Naive B cell (primary cell): ENCODE measurements at places on chromosomes 3 and 15.

DNA sequence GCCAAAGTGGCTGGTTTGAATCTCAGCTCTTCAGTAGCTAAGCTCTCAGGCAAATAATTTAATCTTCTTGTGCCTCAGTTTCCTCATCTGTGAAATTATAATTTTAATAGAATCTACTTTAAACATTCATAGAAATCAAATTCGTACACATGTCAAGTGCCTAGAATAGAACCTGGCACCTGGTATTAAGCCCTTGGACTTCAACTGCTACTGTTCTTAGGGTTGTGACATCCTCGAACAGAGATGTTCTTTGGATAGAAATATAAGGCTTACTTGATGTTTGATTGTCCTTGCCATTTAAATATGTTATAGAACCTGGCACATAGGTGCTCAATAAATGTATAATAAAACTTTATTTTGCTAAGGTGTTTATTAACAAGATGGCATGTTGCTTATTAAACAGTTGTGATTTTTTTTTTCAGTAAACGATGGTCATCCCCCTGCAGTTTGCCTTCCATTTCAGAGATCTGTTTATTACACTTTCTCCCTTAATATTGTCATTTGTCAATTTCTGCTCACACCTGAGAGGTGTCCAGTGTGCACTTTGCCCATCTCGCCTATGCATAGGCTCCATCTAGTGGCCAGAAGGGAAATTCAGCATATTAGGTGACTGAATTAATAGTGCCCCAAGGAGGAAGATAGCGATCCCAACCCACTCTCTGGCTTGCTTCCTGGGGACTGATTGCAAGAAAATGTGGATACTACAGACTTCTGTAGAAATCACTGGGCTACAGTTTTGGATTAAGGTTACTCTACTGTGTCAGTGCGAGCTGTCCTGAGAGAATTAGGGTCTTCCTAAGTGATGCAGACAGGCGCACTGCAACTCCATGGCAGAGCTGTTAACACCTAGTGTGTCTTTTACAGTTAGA is 10.7 kb downstream of the IGF1R start:
- DNase-seq, result peak; percentile 47

DNA sequence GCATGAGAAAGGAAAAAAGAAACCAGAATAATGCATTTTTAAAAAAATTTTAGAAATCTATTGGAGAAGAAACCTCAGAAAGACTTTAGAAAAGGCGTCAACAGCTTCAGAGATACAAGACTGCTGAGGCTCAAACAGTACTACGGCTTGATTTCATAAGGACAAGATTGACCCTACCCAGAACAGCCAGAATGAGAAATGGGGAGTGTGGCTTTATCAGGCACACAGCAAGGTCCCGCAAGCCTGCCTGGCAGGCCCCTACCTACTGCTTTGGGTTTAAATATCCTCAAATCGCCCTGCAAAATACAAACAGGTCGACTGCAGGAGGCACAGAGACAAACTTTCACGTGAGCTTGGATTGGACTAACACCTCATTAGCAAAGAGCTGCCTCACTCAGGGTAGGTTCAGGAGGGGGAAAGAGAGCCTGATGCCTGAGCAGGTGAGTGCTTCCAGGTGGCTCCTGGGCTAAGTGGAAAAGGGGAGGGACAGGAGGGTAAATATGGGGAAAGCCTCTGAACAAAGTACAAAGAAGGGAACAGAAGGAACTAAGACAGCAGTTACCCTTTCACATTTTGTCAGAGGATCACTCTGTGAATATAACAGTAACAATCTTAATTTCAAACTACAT is 87.5 kb downstream of the RORA start:
- no peak for DNase-seq

DNA sequence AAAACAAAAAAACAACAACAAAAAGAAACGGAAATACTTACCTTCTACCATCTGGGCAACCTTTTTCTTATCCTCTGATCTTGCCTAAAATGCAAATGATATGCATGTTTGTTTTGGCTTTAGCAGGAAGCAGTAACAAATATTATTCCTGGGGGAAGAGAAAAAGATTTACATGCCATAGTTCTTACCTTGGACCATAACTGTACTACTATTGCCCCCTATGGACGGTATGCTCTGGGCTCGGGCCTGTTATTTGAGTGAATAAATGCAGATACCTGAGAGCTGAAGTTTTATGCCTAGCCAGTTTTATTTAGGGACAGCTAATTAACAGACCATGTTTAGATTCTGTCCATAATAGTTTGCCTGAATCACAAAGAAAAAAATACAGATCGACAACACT is 12.6 kb upstream of the STARD5 start:
- peak; percentile 47 for DNase-seq

DNA sequence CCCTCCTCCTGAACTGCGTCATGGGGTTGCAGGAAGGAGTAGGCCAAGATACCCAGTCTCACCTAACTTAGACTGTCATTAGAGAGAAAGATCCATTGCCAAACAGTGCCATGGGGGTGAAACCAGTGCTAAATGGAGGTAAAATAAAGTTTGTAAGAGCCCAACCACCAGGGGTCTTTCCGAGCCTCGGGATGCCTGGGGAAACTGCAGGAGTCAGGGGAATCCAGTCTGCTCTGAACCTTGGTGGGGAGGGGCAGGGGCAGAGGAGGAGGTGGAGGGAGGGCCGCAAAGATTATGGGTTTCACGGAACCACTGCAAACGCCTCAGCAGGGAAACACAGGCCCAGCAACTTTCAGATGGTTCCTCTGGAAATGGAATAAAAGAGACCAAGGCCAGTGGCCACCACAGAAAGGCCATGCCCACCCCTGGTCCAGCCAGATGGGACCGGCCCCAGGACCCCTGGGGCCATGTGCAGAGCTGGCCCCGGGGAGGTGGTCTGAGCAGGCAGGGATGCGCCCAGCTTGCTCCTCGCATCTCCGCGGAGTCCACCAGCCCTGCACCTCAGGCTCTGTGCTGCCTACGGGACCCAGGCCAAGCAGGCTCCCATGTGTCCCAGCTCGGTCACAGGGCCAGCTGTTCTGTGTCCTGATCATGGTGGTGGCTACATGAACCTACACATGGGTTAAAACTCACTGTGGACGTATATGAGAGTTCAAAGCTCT is 19.8 kb upstream of the GP9 start:
- no peak for DNase-seq

GRCh38 chr3:31226346-31226745 is 306.4 kb upstream of the STT3B start:
- peak; percentile 58 for DNase-seq
